NCI-H2171 (cell line): ENCODE measurements at places on chromosomes 11 and 22.
A peak's percentile ranks its signal among the peaks of the same experiment; 100 is the strongest.

GRCh38 chr11:43987384-43988039 lies 45.1 kb downstream of the C11orf96 start:
- DNase-seq: no peak

- no peak for DNase-seq
Observed at GRCh38 chr11:68361702-68362101, 49.3 kb downstream of the LRP5 start.

DNA sequence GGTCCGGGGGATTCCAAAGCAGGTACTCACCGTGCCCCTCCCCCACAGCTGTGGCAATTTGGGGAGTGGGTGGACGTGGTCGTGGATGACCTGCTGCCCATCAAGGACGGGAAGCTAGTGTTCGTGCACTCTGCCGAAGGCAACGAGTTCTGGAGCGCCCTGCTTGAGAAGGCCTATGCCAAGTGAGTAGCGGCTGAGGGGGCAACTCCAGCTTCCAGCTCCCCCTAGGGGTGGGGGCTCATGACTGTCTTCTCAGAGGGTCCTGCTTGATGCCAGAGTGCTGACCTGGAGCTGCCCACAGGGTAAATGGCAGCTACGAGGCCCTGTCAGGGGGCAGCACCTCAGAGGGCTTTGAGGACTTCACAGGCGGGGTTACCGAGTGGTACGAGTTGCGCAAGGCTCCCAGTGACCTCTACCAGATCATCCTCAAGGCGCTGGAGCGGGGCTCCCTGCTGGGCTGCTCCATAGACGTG lies 4.2 kb downstream of the CAPN1 start:
- no peak for DNase-seq

GRCh38 chr11:88972210-88972609 lies 93.6 kb downstream of the GRM5 start:
- no peak for DNase-seq

DNA sequence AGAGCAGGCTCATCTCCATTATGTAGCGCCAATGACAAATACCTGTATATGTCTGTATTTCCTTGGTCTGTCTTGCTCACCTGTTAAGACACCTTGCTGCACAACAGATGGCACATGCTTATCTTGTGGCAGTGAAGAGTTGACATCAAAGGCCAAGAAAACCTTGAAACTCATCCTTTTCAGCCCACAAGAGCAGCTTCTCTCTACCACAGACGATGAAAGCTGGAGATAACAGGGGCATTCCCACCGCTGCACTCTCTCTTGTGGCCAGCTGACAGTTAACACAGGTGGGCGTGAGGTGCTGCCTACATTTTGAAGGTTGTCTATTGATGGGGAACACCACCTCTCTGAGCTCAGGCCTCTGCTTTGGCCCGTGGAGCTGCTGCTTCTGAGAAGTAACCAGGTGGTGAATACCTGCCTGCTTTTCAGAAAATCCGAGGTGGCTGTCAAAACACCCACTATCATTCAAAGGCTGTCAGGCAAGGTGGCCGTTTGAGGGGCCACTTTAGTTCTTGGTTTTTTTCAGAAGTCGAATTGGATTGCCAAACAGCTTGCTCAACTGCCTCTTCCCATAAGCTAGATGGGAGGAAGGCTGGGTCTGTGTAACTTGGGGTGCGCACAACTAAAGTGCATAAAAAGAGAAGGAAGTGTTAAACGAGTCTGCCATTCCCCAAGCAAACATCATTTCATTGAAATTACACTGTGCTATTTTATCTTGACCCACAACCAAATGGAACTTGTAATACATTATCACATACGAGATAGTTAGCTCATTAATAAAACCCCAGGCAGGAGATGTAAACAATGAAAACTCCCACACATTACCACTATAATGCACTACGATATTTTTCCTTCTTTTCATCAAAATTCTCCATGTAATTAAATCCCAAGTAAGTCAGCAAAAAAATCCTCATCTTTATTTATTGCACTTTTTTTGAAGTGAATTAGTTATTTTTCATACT lies 87.1 kb upstream of the RAG2 start:
- DNase-seq: no peak

GRCh38 chr11:36447947-36448346 lies 62.1 kb downstream of the TRAF6 start:
- peak; percentile 18 for DNase-seq
